IMR-90 (cell line): ENCODE measurements at places on chromosomes 7 and 10. TPM values are rescaled to one million over a fixed set of nuclear protein-coding genes. Genes with fewer than 3 reads are reported as not detected.

Gene CNTNAP2
- not detected in 2 replicates for total RNA-seq

Gene VSTM2A
- not detected in 2 replicates for total RNA-seq

Gene GGCT
- 12.0 and 17.5 TPM in 2 replicates for total RNA-seq

Gene SLC16A9
- total RNA-seq = 0.18 and 0.56 TPM in 2 replicates

Gene EBLN1
- not detected in 2 replicates for total RNA-seq

Gene GIMAP1
- total RNA-seq = not detected in 2 replicates

Gene CLDN4
- 2.9 and 3.9 TPM in 2 replicates for total RNA-seq

Gene RTKN2
- 0.90 and 2.2 TPM in 2 replicates for total RNA-seq

- H3K4me1 ChIP-seq = no peaks in the 10 kb centered on the region
- no peak overlapping the region for H3K4me3 ChIP-seq
- H3K27ac ChIP-seq = no peak overlapping the region
Measured at GRCh38 chr10:100774223-100774622, 28.8 kb downstream of the PAX2 start.

DNA sequence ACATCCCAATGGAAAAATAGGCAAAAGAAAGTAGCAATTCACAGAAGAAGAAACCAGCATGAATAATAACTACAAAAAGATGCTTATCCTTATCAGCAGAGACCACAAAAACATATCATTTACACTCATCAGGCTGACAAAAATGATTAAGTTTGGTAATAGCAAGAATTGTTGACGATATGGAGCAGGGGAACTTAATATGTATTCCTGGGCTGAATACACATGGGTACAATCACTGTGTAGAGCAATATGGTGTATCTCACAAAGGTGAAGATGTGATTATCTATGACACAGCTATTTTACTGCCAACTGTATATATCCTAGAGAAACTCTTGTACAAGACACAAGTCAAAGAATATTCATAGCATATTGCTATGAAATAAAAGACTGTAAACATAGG lies 141.8 kb upstream of the NOBOX start:
- DNase-seq = no peak
- H3K4me1 ChIP-seq = no peaks in the 10 kb centered on the region
- no peak overlapping the region for H3K4me3 ChIP-seq
- no peaks in the 10 kb centered on the region for H3K27me3 ChIP-seq
- H3K27ac ChIP-seq = no peak overlapping the region
- no peaks in the 10 kb centered on the region for H3K36me3 ChIP-seq

DNA sequence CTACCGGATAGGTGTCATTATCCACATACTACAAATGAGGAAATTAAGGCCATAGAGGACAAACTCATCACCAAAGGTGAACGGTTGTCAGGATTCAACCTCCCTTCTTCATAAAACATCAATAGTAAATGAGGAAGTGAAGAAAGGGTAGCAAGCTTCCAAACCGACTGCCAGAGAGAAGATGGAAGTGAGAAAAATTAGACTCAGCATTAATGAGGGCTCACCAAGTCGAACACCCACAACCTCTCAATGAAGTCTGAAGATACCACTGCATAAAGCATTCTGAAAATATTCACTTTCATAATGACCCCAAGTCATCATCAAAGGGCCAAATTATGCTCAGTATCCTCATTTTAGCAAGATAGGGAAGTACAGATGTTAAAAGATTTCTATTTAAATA lies 29.6 kb downstream of the ABCB4 start:
- no peaks in the 10 kb centered on the region for H3K36me3 ChIP-seq
- peaks cover 2% of the 10 kb centered on the region; the same call in 1 of the 2 replicates for H3K27me3 ChIP-seq
- H3K27ac ChIP-seq = no peak overlapping the region
- DNase-seq = no peak
- no peak overlapping the region for H3K4me3 ChIP-seq

GRCh38 chr7:17685141-17685540 lies 255.2 kb downstream of the SNX13 start:
- H3K27ac ChIP-seq = no peak overlapping the region
- DNase-seq = no peak
- no peak overlapping the region for H3K4me3 ChIP-seq
- peaks cover 3% of the 10 kb centered on the region for H3K4me1 ChIP-seq
- no peaks in the 10 kb centered on the region for H3K27me3 ChIP-seq
- H3K36me3 ChIP-seq = no peaks in the 10 kb centered on the region

GRCh38 chr10:124125305-124126116 lies 32.1 kb upstream of the CHST15 start:
- H3K27ac ChIP-seq = no peak overlapping the region
- DNase-seq = no peak
- H3K27me3 ChIP-seq = no peaks in the 10 kb centered on the region
- no peaks in the 10 kb centered on the region for H3K36me3 ChIP-seq
- H3K4me1 ChIP-seq = no peaks in the 10 kb centered on the region

DNA sequence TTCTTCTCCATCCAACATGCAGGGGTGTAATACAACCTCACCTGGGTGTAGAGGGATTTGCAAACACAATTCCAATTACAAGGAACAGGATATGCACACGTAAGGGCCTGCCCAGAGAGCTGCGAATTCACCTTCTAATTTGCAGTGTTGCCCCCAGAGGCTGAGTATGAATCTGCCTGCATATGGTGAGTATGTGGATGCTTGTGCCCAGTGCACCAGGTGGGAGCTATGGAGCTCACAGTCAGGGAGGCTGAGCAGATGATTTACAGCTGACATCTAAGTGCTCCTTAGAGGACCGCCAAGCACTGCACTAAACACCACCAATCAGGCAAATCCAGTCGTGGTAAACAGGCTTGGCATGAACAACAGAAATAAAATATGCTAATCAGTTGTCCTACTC lies 132.0 kb downstream of the RELN start:
- H3K27me3 ChIP-seq = no peaks in the 10 kb centered on the region
- H3K36me3 ChIP-seq = no peaks in the 10 kb centered on the region
- DNase-seq = no peak

- H3K27ac ChIP-seq = peak overlapping the region; percentile 45; the same call in 1 of the 2 replicates
- H3K4me1 ChIP-seq = no peaks in the 10 kb centered on the region; the same call in 1 of the 2 replicates
- no peaks in the 10 kb centered on the region for H3K27me3 ChIP-seq
- H3K4me3 ChIP-seq = no peak overlapping the region
- H3K36me3 ChIP-seq = no peaks in the 10 kb centered on the region
Measured at GRCh38 chr10:112911206-112911605, 38.8 kb upstream of the TCF7L2 start.

DNA sequence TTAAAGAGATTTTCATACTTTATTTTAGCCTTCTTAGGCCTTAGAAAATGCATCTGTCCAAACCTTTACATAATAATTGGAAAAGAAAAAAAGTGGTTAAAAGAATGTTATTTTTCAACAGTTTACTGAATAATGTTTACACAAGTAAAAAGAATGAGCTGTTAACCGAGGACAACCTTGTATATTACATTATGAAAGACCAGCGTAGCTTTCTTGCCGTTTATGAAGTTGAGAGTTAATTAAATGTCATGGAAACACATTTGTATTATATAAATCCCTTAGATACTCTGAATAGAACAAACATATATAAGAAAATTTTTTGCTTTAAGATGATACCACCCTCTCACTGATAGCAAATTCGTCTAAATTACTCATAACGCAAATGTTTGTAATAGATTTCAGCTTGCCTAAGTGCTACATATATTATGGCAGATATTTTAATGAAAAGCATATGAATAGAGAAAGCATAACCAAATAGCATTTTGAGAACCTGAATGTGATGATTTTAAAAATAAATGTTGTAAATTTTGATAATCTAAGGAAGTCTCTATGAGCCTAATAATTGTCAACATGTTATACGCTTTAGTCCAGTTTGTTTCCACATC lies 9.1 kb downstream of the CACNB2 start:
- peaks cover 12% of the 10 kb centered on the region for H3K27me3 ChIP-seq
- no peak overlapping the region for H3K4me3 ChIP-seq
- peaks cover 2% of the 10 kb centered on the region; the same call in 1 of the 2 replicates for H3K4me1 ChIP-seq
- H3K27ac ChIP-seq = no peak overlapping the region
- no peak for DNase-seq

DNA sequence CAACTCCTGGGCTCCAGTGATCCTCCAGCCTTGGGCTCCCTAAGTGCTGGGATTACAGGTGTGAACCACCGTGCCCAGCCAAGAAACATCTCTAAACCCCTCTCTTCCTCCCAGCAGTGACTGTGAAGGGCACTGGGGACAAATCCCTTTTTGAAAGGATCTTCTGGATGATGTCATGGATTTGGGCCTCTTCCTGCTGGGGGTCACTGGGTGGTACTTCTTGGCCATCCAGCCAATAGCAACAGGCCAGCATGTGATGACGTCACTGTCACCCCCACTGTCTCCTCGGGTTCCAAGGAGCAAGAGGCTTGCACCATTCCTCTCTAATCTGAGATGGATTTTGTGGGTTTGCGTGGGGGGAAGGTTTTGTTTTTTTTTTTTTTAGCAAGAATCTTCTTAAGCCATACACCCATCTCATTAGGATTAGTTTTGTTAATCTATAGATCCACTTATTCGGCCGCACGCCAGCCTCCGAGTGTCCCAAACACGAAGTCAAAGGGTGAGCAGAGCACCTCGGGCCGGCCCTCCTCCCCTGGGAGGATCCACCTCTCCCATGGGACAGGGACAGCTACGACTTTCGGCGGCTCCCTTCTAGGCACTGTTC lies 29.4 kb upstream of the TNRC18 start:
- DNase-seq = peak; percentile 84
- H3K36me3 ChIP-seq = no peaks in the 10 kb centered on the region
- no peak overlapping the region for H3K27ac ChIP-seq
- peaks cover 1% of the 10 kb centered on the region; the same call in 1 of the 2 replicates for H3K4me1 ChIP-seq

- peaks cover 7% of the 10 kb centered on the region for H3K4me1 ChIP-seq
- no peak overlapping the region for H3K27ac ChIP-seq
Measured at GRCh38 chr10:61958311-61958710, 56.8 kb downstream of the ARID5B start.

- H3K4me1 ChIP-seq = peaks cover 17% of the 10 kb centered on the region
- H3K27ac ChIP-seq = peak overlapping the region; percentile 100
- no peaks in the 10 kb centered on the region for H3K27me3 ChIP-seq
- H3K36me3 ChIP-seq = peaks cover 4% of the 10 kb centered on the region; the same call in 1 of the 2 replicates
Measured at GRCh38 chr7:130941322-130942210, 207.6 kb upstream of the KLF14 start.

- no peaks in the 10 kb centered on the region for H3K27me3 ChIP-seq
- H3K4me1 ChIP-seq = no peaks in the 10 kb centered on the region
- no peak overlapping the region for H3K27ac ChIP-seq
- H3K4me3 ChIP-seq = no peak overlapping the region
- no peaks in the 10 kb centered on the region for H3K36me3 ChIP-seq
- DNase-seq = no peak
Measured at GRCh38 chr7:157545681-157546060, 208.9 kb downstream of the DNAJB6 start.

- H3K36me3 ChIP-seq = no peaks in the 10 kb centered on the region
- no peak overlapping the region for H3K27ac ChIP-seq
- H3K4me1 ChIP-seq = no peaks in the 10 kb centered on the region
- no peak overlapping the region for H3K4me3 ChIP-seq
Measured at GRCh38 chr7:12633582-12633981, 53.9 kb upstream of the ARL4A start.

- H3K4me1 ChIP-seq = no peaks in the 10 kb centered on the region
- no peaks in the 10 kb centered on the region for H3K27me3 ChIP-seq
- no peaks in the 10 kb centered on the region for H3K36me3 ChIP-seq
- no peak for DNase-seq
- H3K4me3 ChIP-seq = no peak overlapping the region
Measured at GRCh38 chr7:14762561-14762960, 140.0 kb downstream of the DGKB start.

DNA sequence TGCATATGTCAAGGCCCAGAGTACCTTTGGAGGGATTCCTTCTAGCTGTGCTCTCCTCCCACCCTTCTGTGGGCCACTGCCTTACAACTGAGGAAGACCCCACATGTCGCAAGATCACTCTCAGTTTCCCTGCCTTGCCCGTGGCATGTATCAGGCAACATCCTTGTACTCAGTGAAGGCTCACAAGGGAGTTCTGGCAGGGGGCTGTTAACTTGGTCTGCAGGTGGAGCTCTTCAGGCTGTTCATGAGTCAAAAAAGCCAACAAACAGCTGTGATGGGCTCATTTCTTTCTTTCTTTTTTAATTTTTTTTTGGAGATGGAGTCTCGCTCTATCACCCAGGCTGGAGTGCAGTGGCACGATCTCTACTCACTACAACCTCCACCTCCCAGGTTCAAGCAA lies 513.0 kb upstream of the ANKRD30A start:
- no peaks in the 10 kb centered on the region for H3K36me3 ChIP-seq
- DNase-seq = no peak
- no peak overlapping the region for H3K4me3 ChIP-seq
- H3K27ac ChIP-seq = no peak overlapping the region
- peaks cover 8% of the 10 kb centered on the region for H3K4me1 ChIP-seq
- H3K27me3 ChIP-seq = no peaks in the 10 kb centered on the region

DNA sequence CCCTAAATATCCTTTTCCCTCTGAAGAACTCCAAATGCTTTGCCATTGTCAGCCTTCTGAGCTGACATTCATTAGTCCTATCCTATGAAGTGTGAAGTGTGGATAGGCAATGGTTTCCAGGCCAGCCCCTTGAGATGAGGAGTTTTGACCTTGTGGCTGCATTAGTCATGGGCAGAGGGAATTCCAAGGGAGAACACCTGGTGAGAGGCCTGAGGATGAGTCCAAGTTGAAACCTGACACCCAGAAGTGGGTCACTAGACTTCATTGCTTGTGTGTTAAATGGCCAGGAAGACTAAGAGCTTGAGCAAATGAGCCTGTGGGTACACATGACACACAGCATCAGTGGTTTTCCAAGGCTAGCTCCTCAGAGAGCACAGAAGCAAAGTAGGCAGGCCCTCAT lies 260.8 kb downstream of the SKAP2 start:
- H3K27me3 ChIP-seq = no peaks in the 10 kb centered on the region
- H3K36me3 ChIP-seq = no peaks in the 10 kb centered on the region
- no peak overlapping the region for H3K4me3 ChIP-seq
- H3K4me1 ChIP-seq = no peaks in the 10 kb centered on the region
- no peak overlapping the region for H3K27ac ChIP-seq

DNA sequence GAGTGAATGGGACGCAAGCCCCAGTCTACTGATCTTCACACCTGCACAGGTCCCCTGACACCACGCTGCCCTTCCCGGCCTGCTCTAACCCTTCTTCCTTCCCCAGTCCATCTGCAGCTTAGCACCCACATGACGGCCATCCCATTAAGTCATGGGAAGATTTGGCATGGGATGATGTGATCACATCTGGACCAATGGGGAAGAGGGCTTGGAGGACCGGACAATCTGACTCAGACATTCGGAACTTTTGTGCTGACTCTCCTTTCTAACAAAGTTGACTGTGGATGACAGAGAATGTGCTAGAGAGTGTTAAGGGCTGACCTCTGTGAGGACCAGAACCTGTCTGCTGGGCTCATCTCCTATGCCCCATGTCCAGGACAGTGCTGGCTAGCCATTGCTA lies 15.6 kb downstream of the CXCL12 start:
- no peak overlapping the region for H3K4me3 ChIP-seq
- H3K27ac ChIP-seq = no peak overlapping the region
- H3K27me3 ChIP-seq = no peaks in the 10 kb centered on the region; the same call in 1 of the 2 replicates

- H3K27me3 ChIP-seq = no peaks in the 10 kb centered on the region
- H3K36me3 ChIP-seq = no peaks in the 10 kb centered on the region
- no peak overlapping the region for H3K4me3 ChIP-seq
- DNase-seq = no peak
- no peak overlapping the region for H3K27ac ChIP-seq
- H3K4me1 ChIP-seq = no peaks in the 10 kb centered on the region
Measured at GRCh38 chr7:132140341-132140740, 435.9 kb downstream of the PLXNA4 start.

GRCh38 chr10:88110822-88111221 lies 247.4 kb downstream of the PTEN start:
- H3K36me3 ChIP-seq = no peaks in the 10 kb centered on the region
- peak overlapping the region; percentile 10; the same call in 1 of the 2 replicates for H3K27ac ChIP-seq
- no peak overlapping the region for H3K4me3 ChIP-seq
- peaks cover 8% of the 10 kb centered on the region for H3K4me1 ChIP-seq

GRCh38 chr10:47361293-47361692 lies 13.1 kb downstream of the RBP3 start:
- no peak overlapping the region for H3K27ac ChIP-seq
- DNase-seq = peak; percentile 16
- H3K27me3 ChIP-seq = peaks cover 33% of the 10 kb centered on the region
- H3K4me3 ChIP-seq = no peak overlapping the region
- no peaks in the 10 kb centered on the region for H3K4me1 ChIP-seq
